Sciatic nerve (tissue), 2 donors: ENCODE measurements at places on chromosomes 5 and 9. TPM values are rescaled to one million over a fixed set of nuclear protein-coding genes. Genes with fewer than 3 reads are reported as not detected.

Gene ANP32B
- 145 TPM for total RNA-seq

DNA sequence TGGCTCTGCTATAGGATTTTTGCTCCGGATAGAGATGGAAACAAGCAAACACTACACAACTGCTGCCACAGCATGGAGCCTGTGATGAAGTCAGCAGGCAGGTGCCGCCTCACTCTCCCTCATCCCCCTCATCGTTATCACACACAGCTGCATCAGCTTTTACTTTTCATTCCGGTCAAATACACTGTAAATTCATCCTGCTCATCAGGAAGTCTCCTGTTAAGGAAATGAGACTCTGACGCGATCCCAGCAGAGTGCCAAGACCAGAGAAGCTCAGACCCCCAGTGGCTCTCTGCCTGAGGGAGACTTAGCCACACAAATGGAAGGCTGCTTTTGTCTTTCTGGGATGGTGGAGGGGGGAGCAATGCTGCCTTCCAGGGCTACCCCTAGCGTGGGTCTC is 270.2 kb downstream of the ELAVL2 start:
- DNase-seq, result no peak

DNA sequence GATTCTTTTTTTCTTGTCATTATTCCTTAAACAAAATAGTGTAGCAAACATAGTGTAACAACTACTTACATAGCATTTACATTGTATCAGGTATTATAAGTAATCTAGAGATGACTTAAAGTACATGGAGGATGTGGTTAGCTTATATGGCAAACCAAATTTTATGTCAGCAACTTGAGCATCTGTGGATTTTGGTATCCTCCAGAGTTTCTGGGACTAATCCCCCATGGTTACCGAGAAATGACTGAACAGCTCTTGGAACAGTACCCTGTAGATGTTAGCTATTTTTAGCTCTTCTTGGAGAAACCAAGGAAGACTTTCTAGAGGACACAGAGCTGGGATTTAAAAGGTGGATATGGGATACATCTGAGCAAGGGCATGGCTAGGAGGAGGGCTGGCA is 157.6 kb upstream of the KLF4 start:
- no peak for DNase-seq

DNA sequence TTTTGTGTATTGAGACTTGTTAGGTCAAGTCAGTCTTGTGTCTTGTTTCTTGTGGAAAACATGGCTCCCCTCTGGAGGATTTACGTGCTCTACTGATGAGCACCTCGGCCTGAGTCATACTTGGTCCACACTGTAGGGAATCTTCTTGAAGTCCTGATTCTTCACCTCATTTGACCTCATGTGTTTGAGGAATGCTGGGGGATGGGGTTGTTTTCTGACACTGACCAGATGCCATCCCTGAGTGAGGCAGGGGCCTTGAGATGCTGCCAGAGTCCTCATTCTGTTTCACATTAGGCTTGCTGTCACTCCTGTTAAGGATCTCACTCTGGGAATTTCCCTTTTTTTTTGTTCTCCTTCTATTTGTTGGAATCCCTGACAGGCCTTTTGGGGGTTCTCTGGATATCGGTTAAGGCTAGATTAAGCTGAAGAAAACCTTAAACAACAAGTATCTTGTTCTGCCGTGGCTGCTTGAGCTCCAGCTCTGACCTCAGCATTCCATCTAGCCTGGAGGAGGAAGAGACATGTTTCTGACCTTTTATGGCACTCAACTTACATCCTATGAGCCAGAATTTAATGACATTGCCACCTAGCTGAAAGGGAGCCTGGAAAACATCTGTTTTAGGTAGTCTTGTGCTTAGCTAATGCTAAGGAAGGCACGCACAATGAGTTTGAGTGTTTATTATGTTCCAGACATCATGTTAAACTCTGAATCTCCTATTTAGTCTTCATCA is 20.6 kb downstream of the TCOF1 start:
- DNase-seq, result no peak

- no peak for DNase-seq
Measured at GRCh38 chr5:141211-141610, 49.2 kb downstream of the PLEKHG4B start.

- DNase-seq, result no peak
Measured at GRCh38 chr5:138102454-138103318, 18.9 kb downstream of the WNT8A start.
